Stimulated activated CD4-positive, alpha-beta T cell treated with anti-CD3 and anti-CD28 coated beads, Interleukin-4, amount 100 ng/mL, for 4 hours (primary cell): ENCODE measurements at places on chromosomes 1 and 21.

- DNase-seq: no peak
Measured at GRCh38 chr1:201883786-201884185, 4.9 kb upstream of the SHISA4 start.

DNA sequence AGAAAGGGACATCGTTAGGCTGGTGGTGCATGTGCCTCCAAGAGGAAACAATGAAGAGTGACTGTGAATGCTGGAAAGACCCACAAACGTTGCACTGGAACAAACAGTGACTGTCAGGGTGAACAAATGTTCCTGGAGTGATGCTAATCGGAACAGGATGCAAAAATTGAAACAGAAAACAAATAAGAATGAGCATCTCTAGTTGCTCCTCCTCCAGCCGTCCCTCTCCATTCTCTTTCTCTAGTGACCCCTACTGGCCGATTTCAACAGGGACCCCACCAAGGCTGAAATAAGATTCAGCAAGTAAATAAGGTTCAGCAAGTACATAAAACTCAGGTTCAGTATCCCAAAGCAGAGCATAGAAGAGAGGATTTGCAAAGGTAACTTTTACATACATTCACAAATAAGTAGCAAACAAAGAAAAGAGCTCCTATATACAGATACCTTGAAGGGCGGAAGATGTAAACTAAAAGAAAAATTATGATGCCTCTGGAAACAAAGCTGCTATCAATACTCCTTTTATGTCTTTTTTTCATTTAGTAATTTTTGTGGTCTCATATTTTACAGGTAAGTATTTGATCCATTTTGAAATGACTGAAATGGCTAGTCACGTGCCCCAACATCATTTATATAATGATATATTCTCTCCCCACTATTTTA is 836.1 kb upstream of the ADAMTS5 start:
- no peak for DNase-seq

DNA sequence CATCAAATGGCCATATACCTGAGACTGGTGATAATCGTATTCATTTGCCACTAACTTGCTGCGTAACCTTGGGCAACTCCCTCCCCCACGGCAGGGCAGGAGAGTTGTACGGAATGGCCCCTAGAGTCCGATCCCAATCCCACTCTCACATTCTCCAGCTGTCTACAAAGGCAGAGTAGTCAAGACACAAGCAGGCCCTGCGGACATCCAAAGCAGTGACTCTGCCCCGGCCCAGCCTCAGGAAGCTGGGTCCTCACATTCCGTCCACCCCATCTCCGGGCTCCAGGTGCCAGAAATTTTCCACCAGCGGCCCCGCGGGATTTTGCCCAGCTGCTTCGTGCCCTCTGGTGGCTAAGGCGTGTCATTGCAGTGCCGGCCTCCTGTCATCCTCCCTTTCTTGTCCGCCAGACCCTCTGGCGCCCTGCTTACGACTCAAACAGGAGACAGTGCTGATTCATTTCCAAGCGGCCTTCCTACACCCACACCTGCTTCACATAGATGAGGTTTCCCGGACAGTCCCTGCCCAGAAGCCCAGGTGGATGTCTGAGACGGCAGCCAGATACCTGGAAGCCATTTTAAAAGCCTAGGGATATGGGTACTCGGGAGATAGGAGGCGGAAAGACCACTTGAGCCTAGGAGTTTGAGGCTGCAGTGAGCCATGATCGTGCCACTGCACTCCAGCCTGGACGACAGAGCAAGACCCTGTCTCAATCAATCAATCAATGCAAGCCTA is 2.9 kb upstream of the S100A2 start:
- peak; percentile 76 for DNase-seq

GRCh38 chr1:239428120-239428710 is 41.8 kb downstream of the CHRM3 start:
- DNase-seq: no peak

GRCh38 chr1:231885209-231885854 is 258.7 kb downstream of the DISC1 start:
- no peak for DNase-seq

- peak; percentile 28 for DNase-seq
Measured at GRCh38 chr1:235067396-235068157, 61.1 kb downstream of the TOMM20 start.

DNA sequence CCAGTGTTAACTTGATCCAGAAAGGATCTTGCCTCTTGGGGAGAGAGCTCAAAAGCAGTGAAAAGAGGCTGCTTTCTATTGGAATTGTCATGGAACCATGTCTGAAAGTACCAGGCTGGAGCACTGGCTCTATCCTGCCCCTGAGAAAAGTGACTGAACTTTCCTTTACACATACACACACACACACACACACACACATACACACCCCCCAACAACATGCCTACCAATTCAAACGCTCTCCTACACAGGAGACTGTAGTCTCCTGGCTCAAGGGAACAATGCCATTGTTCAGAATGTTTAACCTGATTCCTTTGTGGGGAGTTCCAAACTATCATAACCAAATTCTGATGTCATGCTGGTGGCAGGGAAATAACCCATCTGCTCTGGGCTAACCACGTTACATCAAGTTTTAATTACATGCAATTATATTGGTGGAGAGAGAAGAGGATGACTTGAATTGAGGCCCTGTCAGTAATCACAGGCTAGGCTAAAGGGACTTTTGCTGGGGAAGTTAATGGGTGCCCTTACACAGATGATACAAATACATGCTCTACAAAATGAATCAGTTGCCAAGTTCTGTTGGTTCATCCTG is 52.3 kb upstream of the DUSP10 start:
- DNase-seq: no peak

GRCh38 chr21:28548291-28548690 is 444.4 kb downstream of the LTN1 start:
- no peak for DNase-seq

GRCh38 chr1:199742547-199742946 is 285.0 kb upstream of the NR5A2 start:
- no peak for DNase-seq

- no peak for DNase-seq
Measured at GRCh38 chr1:85148524-85149250, 52.1 kb downstream of the SYDE2 start.

GRCh38 chr1:185987611-185988321 is 253.6 kb downstream of the HMCN1 start:
- DNase-seq: no peak

DNA sequence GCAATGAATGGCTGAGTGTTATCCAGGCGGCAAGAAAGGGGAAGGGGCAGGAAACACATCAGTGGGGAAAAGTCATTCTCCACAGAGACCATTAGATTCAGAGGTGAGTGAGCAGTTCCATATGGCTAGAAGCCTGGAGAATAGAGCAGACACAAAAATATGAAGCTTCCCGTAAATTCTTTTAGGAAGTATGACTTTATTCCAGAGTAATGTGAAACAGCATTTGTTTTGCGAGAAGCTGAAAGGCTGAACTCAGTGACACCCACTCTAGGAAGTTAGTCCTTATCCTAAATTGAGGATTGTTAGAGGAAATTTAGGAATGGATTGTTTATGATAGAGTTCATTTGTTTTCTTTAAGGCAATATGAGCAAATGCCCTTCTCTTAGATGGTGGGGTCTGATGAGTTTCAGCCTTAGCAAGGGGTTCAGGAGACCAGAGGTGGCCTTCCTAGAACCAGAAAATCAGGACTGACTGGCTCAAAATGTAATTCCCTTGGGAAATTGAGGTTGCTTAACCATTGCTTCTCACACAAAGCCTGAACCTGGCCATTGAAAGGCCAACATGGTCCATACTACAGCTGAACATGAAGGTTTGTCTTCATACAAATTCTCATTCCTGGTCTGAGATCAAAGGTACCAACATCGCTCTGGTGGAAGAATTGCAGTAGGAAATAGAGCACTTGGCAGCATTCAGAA is 167.5 kb downstream of the TPR start:
- no peak for DNase-seq

DNA sequence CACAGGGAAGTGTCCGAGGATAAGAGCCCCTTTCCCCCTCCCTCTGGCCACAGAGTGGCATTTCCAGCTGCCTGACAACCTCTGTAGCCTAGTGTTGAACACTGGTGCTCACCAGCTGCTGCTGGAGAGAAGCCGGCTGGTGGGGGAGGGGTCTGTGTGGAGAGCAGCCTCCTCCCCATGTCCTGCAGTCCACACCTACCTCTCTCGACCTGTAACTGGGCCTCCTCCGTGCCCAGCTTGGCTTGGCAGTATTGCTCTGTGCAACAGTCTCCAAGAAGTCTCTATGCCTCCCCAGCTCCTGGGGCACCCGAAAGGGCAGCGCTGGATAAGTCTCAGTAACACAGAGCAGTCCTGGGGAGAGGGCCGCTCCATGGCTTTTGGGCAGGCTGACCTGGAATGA is 17.0 kb downstream of the PAPPA2 start:
- no peak for DNase-seq
